ENCODE measurements at places on chromosomes 3 and 15.
A peak's percentile ranks its signal among the peaks of the same experiment; 100 is the strongest.

DNA sequence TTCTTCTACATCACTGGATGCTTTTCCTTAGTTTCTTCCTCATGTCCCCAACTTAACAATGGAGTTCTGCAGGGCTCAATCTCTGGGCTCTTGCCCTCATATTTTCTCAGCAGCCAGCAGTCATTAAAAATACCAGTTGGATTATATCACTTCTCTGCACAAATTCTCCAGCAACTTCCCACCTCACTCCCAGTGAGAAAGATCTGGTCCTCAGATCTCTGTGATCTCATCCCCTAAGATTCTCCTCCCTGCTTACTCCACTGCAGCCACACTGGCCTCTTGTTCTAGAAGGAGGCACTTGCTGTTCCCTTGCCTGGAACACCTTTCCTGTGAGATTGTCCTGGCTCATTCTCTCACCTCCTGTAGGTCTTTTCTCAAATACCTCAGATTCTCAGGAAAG lies 6.1 kb downstream of the ERICH6 start:
- no peak for DNase-seq

GRCh38 chr3:32842987-32843386 lies 25.2 kb downstream of the TRIM71 start:
- DNase-seq = no peak

GRCh38 chr3:197795200-197795599 lies 4.1 kb downstream of the LRCH3 start:
- DNase-seq = no peak

- no peak for DNase-seq
These were observed 405.4 kb upstream of the TBL1XR1 start for GRCh38 chr3:177602601-177603147.

DNA sequence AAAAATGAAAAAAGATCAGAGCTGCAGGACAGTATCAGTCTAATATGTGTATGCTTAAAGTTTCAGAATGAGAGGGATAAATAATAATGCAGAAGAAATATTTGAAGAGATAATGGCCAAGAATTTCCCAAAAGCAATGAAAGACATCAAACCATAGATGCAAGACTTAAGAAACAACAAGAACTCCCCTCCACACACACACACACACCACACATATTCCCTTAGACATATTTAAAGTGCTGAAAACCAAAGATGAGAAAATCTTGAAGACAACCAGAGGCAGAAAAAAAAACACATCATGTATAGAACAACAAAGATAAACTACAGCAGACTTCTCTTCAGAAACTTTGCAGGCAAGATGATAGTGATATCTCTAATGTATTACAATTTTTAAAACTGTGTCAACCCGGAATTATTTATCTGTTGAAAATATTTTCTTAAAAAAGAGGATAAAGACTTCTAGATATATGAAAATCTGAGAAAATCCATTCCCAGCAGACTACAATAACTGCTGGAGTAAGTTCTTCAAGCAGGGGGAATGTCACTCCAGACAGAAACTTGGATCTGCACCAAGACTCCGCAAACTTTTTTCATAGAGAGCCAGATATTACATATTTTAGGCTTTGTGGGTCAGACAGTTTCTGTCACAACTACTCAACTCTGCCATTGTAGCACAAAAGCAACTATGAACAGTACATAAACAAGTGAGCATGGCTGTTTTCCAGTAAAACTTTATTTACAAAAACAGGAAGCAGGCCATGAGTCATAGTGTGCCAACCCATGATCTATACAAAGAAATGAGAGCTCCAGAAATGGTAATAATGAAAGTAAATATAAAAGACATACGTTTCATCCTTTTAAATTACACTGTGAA lies 223.4 kb upstream of the CGNL1 start:
- DNase-seq = no peak

- peak; percentile 97 for DNase-seq
These were observed 1.1 kb upstream of the SPTBN5 start for GRCh38 chr15:41894791-41895463.

DNA sequence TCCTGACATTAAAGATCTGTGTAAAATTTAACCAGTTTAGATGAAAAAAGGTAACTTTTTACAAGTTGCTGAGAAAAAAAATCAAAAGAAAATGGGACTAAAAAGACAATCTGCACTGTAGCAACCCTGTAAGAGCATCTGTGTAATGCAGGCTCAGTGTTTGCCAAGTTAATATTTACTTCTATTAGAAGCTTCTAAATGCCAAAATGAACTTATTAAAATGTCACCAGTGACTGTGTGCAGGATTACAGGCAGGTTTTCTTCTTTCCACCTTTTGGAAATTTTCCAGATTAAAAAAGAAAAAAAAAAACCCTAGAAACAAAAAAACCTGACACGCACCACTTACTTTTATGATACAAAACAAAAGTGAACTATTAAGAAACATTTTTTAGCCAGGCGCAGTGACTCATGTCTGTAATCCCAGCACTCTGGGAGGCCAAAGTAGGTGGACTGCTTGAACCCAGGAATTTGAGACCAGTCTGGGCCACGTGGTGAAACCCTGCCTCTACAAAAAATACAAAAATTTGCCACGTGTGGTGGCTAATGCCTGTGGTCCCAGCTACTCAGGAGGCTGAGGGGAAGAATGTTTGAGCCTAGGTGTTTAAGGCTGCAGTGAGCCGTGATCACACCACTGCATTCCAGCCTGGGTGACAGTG lies 87.2 kb downstream of the TJP1 start:
- peak; percentile 11 for DNase-seq

DNA sequence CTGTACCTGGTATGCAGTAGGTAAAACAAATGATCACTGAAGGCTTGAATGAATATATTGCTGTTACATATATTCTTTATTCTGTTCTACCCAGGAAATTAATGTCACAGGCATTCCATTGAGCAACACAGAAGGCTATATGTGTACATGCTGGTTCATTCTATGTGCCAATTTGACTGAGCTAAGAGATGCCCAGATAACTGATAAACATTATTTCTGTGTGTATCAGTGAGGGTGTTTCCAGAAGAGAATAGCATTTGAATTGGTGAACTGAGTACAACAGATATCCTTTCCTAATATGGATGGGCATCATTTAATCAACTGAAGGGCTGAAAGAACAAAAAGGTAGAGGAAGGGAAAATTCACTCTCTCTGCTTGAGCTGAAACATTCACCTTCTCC lies 886.8 kb downstream of the FHIT start:
- DNase-seq = no peak

- DNase-seq = no peak
These were observed 804.2 kb upstream of the NECTIN3 start for GRCh38 chr3:110267304-110267845.

GRCh38 chr15:81809543-81809942 lies 236.3 kb downstream of the MEX3B start:
- DNase-seq = no peak

DNA sequence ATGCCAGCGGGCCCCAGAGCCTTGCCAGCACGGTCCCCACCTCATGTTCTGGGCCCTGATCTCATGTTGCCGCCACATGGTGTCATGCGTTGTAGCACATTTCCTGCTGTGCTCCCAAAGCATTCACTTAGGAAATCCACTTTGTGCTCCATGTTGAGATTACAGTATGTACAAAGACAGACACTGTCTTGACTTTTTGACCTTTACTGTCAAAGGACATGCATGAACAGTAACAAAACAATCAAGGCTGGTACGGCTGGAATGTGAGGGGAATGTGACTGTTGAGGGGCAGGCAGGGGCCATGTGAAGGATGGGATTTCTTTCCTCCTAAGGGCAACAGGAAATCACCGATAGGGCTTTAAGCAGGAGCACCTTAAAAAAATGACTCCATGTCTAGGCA lies 53.3 kb upstream of the RPL32 start:
- DNase-seq = no peak

- DNase-seq = no peak
These were observed 36.5 kb downstream of the DAPK2 start for GRCh38 chr15:64009798-64010261.

DNA sequence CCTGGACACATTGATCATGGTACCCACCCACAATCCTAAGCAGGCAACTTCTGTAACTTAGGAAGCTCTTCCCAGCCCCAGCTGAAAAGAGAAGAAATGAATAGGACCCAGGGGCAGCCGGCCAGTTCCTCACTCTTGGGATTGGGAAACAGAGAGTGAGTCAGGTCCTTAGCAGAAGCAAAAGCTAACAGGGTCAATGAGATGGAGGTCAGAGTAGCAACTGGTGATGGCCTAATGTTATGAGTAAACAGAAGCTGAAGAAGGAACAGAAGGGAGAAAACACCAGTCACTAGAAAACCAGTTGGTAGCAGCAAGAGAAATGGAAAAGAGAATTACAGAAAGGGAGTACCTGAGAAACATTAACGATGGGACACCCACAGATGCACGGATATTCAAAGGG lies 20.0 kb downstream of the RIOX2 start:
- no peak for DNase-seq

DNA sequence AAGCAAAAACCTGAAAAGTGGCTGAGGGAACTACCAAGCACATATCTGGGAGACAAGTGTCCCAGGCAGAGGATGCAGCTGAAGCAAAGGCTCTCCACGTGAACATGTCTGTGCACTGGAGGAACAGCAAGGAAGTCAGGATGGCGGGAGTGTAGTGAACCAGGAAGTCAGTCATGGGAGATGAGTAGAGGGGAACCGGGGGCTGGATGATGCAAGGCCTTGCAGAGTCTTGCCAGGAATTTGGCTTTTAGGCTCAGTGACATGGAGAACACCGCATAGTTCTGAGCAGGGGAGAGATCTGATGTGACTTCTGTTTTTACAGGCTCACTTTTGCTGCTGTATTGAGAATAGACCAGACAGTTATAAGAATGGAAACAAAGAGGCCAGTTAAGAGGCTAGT lies 19.0 kb downstream of the C2CD4A start:
- no peak for DNase-seq

DNA sequence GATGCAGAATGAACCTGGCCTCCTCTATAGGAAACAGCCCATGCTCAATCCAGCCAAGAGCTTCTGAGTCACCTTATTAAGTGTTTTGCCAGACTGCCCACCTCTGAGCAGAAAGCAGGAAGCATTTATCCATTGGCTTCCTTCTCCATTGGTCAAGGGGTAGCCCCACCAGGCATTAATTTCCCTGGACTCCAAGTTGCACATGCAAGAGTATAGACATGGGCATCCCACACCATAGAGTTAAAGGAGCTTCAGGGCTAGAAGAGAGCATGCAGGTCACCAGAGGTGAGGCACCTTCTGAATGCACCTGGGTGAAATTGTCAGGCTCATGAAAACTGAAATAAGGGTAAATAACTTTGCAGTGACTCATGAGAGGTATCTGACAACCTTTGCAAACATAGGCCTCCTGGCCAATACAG lies 230.8 kb upstream of the STAC start:
- no peak for DNase-seq

DNA sequence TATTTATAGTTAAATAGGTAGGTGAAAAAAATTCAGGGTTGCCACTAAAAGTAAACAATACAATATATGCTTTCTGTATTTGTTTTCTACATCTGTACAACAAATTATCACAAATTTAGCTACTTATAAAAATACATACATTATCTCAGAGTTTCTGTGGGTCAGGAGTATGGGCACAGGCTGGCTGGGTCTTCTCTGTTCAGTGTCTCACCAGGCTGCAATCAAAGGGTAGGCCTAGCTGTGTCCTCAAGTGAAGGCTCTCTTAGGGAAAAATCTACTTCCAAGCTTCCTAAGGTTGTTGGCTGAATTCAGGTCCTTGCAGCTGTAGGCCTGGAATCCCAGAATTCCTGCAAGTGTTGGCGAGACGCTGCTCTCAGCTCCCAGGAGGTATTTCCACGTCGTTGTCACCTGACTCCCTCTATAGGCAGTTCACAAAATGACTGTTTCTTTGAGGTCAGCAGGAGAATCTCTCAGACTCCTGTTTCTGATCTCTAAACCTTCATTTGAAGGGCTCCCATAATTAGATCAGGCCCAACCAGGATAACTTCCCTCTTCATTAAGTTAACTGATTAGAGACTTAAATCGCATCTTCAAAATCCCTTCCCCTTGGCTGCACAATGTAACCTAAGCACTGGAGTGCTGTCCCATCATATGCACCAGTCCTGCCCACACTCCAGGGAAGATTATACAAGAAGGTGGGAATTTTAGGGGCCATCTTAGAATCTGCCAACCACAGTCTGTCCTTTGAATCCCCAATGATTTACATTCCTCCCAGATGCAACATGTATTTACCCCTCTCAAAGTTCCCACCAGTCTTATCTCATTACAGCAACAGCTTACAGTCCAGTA lies 296.6 kb downstream of the SUCLG2 start:
- DNase-seq = peak; percentile 2

- no peak for DNase-seq
These were observed 8.0 kb upstream of the TPM1 start for GRCh38 chr15:63034578-63034977.

Data from T-helper 2 cell (primary cell).